ENCODE measurements at places on chromosomes 3 and 15.
A peak's percentile ranks its signal among the peaks of the same experiment; 100 is the strongest.

- DNase-seq: no peak
Measured at GRCh38 chr3:55177749-55178148, 249.9 kb upstream of the LRTM1 start.

DNA sequence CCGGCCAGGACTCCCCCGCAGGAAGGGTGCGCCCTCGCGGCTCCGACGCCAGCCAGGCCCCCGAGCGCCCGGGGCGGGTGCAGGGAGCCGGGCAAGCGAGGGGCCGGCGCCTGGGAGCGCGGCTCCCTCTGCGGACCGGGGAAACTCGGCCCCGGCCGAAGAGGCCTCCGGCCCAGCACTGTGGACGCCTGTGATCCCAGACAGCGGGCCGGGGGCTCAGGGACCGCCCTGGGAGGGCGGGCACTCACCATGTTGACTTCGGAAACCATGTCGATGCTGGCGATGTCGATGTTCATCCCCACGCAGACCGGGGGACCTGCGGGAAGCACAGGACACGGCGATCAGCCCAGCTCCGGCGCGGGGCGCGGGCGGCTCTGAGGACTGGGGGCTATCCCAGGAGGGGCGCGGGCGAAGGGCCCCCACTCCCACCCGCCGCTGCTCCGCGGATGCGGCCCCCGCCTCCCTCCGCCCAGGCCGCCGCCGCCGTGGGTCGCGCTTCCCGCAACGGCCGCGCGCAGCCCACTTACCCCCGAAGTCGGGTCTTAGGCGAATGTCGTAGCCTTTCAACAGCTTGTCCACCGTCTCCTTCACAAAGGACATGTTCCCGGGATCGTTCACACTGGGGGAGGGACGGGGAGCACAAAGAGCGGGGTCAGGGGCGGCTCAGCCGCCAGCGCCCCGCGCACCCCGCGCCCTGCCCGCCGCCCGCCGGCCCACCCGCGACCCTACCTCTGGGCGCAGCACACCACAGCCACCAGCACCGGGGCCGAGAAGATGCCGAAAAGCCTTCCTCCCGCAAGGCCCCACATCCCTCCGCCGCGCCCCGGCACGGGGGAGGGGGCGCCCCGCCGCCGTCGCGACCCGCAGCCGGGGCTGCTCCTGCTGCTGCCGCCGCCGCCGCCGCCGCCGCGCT, at the start of gene GABRB3:
TSS of gene GABRB3 (minus strand) at position 913 of the 913 bp plus-strand sequence.
- DNase-seq: no peak

GRCh38 chr3:105963161-105963560, 94.3 kb upstream of the CBLB start:
- no peak for DNase-seq

- no peak for DNase-seq
Measured at GRCh38 chr3:17300441-17300840, 415.7 kb downstream of the PLCL2 start.

GRCh38 chr3:113287803-113288648, 76.7 kb downstream of the BOC start:
- DNase-seq: peak; percentile 67

- DNase-seq: no peak
Measured at GRCh38 chr15:79519628-79520027, 87.5 kb downstream of the MINAR1 start.

DNA sequence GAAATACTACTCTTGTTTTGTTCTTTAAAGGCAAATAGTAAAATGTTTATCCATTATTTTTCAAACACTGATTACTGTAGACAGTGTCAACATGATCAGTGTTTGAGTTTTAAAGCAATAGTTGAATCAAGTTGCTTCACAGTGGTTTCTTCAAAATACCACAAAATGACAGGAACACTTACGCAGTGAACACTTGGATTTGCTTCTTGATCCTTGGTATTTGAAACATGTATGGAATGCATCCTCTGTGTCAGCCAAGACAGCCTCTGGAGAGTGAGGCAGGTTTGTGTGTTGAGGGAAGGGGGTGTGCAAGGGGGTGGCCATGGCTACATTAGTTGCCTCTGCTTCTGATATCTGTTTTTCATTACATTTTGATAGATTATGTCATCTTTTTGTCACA, 413.0 kb downstream of the RBMS3 start:
- peak; percentile 83 for DNase-seq

DNA sequence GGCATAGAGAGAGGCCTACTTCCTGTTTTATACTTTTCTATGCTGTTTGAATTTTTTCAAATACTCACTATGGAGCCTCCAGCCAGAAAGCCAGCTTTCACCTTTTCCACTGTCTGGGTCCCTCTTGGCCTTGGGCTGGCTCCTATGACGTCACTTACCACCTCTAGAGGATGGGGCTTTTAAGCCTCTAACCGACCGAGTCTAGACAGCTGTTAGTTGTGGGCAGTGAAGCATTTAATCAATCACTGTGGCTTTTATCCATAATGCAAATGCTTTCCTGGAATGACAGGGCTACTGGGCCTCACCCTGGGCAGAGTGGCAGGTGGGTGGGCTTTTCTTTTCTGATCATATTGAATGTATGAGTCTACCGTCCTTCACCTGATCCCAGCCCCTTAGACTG, 61.9 kb downstream of the LRRK1 start:
- DNase-seq: no peak

DNA sequence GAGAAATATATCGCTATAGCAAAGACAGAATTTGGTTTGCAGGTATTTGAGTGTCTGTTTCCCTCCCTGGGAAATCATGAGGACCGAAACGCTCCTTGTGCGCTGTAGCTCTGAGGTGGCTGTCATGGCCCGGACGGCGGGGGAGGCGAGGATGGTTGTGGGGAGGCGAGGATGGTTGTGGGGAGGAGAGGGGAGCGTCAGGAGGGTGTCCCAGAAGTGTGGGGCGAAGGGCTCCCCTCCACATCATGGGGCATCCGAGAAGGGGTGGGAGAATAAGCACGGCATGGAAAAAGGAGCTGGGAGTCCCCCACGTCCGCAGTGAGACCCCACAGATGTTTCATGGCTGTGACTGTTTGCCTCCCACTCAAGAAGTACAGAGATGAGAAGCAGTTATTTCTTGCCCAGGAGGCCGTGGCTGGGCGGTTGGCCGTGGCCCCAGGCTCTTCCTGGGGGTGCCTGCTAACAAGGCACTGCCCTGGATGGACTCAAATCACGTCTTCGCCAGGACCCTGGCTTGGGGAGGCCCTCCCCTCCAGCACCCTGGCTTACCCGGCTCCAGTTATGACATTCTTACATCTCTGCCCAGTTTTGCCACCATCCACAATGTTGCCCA, 947 bp upstream of the ATP10A start:
- DNase-seq: no peak

DNA sequence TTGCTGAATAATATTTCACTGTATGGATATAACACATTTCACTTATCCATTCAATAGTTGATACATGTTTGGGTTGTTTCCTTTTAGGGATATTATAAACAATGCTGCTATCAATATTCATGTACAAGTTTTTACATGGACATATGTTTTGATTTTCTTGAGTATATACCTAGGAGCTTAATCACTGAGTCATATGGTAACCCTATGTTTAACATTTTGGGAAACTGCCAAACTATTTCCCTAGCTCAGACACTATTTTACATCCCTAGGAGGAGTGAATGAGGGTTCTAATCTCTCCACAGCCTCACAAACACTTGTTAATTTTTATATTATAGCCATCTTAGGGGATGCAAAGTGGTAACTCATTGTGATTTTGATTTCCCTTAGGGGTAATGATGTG, 66.0 kb downstream of the GPR156 start:
- DNase-seq: peak; percentile 67

DNA sequence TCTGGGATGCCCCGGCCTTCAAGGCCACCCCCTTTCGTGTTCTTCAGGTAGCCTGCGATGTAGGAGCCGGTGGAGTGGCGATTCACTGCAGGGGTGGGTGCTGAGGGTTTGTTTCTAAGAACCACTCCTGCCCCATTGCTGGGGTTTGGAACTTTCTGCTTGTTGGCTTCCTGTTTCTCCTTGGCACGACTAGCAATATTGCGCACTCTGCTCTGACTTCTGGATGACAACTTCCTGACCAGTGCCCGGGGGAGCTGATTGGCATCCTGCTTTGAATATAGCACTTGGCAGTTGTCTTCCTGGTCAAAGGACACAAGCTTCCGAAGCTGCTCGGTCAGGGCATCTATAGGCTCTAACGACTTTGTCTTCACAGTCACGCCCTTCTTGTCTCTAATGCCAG, 187.6 kb upstream of the STRIT1 start:
- DNase-seq: no peak

Data from bronchial epithelial cell (primary cell).